ENCODE measurements at places on chromosomes 3 and 15.
A peak's percentile ranks its signal among the peaks of the same experiment; 100 is the strongest.

- DNase-seq = no peak
Observed at GRCh38 chr15:100903168-100903554, 16.0 kb upstream of the LRRK1 start.

DNA sequence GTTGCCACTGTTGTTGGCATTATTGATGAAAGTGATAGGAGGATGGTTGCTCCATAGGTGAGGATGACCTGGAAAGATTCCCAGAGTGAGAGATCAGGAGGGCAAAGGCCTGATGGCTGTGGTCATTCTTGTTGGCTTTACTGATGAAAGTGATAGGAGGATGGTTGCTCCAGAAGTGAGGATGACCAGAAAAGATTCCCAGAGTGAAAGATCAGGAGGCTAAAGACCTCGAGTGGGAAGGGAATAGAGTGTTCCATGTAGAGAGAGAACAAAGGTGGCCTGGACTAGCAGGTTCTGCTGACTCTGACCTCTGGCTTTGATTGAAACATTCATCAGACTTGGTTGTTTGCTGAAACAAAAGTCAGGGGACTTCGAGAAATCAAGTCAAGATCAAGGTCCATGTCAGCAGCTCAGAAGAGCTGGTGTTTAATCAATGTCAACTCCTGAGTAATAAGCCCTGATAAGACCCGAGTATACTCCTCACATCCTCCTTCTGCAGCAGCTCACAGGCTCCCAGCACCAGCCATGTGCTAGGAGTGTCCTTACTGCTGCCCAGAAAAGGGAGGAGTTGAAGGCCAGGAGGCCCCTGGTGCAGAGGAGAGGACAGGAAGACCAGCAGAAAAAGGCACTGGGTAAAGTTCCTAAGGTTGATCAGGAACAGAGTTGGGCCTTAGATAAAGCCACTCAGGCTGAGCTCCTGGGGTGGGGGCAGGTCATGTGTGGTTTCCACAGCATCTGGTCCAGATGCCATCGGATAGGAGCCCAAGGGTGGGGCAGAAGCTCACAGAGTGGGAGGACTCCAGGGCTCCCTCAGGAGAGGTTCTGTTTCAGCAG is 19.9 kb downstream of the CYP8B1 start:
- no peak for DNase-seq

DNA sequence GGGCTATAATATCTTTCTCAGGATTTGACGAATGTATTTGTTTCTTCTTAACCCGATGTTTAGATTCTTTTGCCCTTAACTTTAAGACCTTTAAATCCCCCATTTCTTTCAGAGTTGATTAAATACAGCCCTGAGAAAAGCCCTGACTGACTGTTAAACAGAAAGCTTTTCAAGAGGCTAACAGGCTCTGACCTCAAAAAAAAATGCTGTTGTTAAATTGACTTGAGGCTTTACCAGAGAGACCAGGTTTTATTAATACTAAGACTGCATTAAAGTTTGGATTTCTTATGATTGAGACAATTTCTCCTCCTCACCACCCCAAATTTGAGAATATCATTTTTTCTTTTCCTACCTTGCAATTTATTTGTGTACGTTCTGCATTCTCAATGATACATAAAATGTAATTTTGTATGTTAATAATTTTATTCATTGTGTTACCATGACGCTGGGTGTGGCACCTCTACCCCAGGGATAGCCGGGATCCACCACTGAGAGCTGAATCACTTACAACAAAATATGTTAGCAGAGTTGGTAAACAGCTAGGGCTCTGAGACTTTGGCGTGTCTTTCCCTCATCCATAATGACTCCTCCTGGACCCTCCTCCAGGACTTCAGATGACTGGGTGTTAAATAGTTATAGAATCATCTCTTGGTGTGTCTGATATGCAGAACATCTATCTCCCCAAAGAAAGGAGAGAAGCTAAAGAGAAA is 753.5 kb downstream of the NAALADL2 start:
- DNase-seq = no peak

DNA sequence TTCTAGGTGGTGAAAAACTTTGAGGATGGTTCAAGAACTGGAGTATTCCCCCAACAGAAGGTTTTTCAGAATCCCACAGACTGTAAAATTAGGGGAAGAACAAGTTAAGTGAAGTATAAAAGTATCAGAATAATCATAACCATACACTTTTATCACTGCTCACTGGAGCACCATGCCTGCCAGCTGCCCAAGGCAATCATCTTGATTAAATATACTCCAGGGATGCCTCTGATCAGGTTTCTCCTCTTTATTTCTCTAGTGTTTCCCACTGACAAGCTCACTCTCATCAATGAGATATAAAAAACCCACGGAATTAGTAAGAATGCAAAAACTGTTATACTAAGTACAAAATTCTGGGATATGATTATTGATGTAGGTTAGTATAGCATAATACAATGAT is 108.0 kb downstream of the STAG1 start:
- no peak for DNase-seq

DNA sequence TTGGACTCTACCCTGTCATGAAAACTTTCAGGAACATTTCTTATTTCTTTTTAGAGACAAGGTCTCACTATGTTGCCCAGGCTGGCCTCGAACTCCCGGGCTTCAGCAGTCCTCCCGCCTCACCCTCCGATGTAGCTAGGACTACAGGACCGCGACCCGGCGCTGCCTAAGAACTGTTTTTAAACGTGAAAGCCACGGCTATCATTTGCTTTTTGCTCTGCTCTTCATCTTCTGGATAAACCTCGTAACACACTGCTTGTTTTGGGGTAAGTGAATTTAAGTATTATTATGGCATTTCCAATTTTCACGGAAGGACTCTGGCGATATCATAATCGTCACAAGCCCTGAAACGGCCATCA is 14.3 kb upstream of the CCNL1 start:
- DNase-seq = no peak

GRCh38 chr3:48507256-48508061 is 3.5 kb upstream of the SHISA5 start:
- DNase-seq = peak; percentile 92

- no peak for DNase-seq
Observed at GRCh38 chr3:195811756-195812155, at the start of gene MUC4. MUC4 (minus strand) TSS chr3:195811929; CDS start chr3:195811817, 112 bp downstream.

GRCh38 chr15:40926659-40927494 is 2.3 kb upstream of the DLL4 start:
- DNase-seq = no peak

- no peak for DNase-seq
Observed at GRCh38 chr15:63408524-63408923, 26.9 kb upstream of the CA12 start.

Data from urothelium cell line (cell line).